Left ventricle myocardium superior (tissue), 1 donor: ENCODE measurements at places on chromosomes 11 and 22. TPM values are rescaled to one million over a fixed set of nuclear protein-coding genes. Genes with fewer than 3 reads are reported as not detected.

GRCh38 chr22:35491908-35492380 lies 48.7 kb upstream of the RASD2 start:
- DNase-seq, result no peak

DNA sequence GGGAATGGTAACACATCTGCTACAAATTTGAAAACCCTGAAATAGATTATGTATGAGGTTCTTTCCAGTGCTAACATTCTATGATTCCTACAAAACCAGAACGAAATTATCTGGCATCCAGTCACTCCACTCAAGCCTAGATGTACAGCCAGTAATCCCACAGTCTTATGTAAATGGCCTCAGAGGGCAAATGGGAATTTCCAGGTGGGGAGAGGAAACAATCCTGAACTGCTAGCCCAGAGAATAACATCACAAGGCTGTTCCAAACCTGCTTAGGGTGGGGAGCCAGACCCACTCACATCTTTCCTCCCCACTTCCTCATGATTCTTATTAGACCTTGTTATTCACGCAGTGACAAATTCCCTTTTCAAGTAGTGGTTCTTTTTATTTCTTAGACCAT lies 3.5 kb downstream of the FIBIN start:
- DNase-seq, result no peak

DNA sequence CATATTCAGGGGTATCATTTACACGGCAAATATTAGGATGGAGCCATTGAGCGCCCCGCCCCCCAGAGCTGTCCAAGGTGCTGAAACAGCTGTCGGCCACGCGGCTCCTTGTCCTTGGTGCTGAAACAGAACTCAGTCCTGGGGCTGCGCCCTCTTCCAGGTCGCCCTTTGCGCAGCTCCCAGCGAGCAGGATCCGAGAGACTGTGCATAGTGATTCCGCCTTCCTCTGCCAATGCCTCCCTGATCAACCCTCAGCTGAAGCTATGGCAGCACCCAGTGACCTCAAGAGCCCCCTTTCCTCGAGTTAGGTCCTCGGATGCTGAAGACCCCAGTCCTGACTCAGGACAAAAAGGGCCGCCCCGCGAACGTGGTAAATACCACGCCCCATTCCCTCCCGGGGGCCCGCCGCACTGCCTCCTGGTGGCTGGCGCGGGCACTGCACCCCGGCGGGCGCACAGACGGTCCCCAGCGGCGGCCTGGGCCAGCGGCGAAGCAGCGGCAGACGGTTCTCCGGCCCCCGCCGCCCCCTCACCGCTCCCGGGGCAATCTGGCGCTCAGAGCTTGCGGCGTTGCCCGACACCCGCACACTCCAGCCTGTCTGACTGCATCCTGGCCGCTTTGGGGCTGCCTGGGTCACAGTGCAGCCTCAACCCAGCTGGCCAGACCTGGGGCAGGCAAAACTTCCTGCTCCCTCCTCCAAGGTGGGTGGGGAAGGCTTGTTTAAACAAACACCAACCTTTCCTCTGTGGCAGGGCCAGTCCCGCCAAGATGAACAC lies 13.4 kb downstream of the SYT7 start:
- DNase-seq, result peak; percentile 85

DNA sequence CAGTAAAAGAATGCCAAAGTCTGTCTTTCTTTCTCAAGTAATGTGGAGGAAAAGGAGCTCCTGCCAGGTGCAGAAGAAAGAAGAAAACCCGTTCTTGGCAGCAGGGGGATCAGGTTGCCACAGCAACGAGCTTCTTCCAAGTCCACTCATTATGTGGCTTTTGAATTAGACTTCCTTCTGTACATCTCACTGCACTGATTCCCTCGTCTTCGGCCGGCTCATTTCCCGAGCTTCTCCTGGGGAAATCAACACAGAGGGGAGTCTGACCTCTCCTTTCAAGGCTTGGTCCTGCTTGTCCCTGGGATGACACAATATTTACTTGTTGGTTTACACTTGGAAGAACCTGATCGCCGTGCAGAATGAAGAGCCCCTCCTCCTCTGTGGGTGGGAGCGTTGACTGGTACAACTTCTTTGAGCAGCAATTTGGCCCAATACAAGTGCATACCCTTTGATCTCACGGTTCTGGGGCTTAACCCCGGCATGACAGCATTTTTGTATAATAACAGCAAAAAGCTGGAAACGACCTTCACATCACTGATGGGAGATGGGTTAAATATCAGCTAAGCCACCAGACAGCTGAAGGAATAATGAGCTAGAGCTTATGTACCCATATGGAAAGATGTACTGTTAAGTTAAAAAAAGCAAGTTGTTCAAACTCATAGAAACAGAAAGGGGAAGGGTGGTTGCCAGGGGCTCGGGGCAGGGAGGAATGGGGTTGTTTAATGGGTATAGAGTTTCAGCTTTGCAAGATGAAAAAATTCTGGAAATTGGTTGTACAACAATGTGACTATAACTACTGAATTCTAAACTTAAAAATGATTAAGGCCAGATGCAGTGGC lies 35.4 kb downstream of the MCHR1 start:
- DNase-seq, result no peak

GRCh38 chr22:36225333-36225922 lies 13.9 kb downstream of the APOL2 start:
- no peak for DNase-seq

GRCh38 chr11:107385361-107385981 lies 72.2 kb downstream of the CWF19L2 start:
- no peak for DNase-seq

Gene USP2
- total RNA-seq, result 173 TPM

- no peak for DNase-seq
These were observed 299.8 kb upstream of the SYN3 start for GRCh38 chr22:33357981-33358399.

GRCh38 chr11:2096011-2096918 lies 42.9 kb downstream of the IGF2 start:
- no peak for DNase-seq

GRCh38 chr22:43825651-43826050 lies 13.5 kb upstream of the EFCAB6 start:
- no peak for DNase-seq

DNA sequence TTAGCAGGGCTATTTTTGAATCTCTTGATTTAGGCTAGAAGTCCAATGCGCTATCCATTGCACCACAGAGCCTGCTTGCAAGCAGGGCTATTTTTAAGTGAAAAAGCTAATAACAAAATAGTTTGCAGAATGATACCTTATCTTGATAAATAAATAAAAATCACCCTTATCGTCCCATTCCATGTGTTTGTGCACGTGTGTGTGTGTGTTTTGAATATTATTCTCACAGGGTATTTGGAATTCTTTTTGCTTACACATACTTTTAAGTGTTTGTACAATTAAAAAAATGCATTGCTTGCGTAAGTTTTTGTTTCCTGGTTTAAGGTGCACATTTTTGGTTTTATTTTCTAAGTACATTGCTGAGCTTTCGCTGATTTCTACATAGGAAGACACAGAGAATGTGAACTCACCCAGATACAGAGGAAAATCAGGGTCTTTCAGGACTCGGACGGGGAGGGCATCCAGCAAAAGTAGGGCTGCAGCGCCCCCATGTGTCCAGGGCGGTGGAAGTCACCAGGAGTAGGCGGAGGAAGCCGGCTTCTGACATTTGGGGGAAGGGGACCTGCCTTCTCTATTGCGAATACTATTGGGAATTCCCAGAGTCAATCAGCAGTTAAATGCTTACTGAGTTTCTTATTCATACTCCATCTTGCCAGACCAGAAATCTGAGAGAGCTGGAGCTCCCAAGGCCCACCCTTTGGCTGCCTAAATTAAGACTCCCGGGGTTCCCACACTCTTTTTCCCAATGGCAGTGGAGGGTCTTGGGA lies 27.3 kb downstream of the SLC1A2 start:
- peak; percentile 86 for DNase-seq

DNA sequence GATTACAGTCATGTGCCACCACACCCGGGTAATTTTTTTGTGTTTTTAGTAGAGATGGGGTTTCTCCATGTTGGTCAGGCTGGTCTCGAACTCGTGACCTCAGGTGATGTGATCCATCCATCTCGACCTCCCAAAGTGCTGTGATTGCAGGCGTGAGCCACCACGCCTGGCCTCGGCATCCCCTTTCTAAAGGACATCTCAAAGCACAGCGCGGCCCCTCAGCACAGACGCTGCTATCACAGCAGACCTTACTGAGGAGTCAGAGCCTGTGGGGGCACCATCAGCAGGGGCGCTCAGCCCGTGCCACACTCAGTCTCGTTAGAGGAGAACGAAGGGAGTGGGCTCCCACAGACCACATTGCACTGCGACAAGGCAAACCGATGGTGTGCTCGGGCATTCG lies 19.4 kb downstream of the CELSR1 start:
- DNase-seq, result peak; percentile 14

DNA sequence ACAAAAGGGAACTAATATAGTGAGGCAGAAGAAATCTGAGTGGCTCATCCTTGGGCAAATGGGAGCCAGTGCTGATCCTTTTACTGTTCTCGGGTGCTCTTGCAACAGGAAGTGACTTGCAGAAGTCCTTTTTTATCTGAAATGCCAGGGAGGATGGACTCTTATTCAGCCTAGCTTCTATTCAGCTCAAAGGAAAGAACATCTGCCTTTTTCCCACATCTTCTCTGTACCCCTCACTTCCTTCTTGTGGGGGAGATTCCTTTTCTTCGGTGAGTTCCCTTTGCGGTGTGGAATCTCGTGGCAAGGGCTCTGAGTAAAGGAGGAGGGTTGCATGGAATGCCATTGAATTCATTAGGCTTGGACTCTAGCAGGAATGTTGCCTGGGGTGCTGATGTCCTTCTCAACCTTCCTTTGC lies 76.2 kb downstream of the ZBTB16 start:
- DNase-seq, result no peak

Gene CCDC15
- total RNA-seq, result 0.25 TPM

DNA sequence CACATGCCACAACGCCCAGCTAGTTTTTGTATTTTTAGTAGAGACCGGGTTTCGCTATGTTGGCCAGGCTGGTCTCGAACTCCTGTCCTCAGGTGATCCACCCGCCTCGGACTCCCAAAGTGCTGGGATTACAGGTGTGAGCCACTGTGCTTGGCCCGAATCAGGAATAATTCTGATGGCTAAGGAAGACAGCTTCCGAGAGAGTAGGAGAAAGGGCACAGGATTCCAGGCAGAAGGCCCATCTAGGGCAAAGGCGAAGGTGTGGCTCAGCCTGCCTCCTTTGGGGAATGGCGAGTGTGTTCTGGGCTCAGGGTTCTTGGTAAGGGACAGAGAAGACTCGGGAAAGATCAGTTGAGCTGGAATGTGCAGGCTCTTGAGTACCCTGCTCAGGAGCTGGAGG lies 1.6 kb upstream of the SYCE3 start:
- no peak for DNase-seq

Gene APOBEC3H
- 0.40 TPM for total RNA-seq

- no peak for DNase-seq
These were observed 6.3 kb downstream of the RCOR2 start for GRCh38 chr11:63910675-63911074.

GRCh38 chr11:119661226-119661625 lies 67.8 kb downstream of the NECTIN1 start:
- DNase-seq, result peak; percentile 6

DNA sequence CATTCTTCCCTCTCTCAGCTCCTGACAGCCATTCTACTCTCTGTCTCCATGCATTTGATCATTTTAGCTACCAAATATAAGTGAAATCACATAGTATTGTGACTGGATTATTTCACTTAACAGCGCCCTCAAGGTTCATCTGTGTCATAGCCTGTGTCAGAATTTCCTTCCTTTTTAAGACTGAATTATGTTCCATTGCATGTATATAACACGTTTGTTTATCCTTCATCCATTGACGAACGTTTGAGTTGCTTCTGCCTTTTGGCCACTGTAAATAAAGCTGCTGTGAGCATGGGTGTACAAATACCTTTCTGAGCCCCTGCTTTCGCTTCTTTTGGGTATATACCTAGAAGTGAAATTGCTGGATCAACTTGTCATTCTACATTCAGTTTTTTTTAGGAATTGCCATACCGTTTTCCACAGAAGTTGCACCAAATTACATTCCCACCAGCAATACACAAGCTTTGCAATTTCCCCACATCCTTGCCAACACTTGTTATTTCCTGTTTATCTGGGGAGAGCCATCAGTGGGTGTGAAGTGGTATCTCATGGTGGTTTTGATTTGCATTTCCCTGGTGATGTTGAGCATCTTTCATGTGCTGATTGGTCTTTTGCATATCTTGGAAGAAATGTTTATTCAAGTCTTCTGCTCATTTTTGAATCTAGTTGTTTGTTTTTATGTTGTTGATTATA lies 17.5 kb downstream of the GLB1L2 start:
- no peak for DNase-seq

DNA sequence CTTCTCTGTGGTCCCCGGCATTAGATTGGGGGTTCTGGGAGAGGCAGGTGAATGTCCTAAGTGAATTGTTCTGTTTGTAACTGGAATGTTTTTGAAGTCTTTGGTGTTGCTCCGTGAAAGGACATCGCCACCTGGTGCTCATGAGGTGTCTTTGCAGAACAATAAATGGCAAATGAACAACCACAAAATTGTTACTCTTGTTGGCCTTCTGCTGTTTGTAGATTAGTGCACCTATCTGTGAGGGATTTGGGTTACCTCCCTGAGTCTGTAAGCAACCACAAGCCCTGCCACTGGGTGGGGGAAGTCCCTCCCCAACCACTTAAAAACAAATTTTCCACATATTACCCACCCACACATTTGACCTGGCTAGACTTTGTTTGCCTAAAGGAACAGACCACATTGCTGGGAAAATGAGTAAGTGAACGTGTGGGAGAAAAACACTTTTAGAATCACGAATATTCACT lies 4.7 kb downstream of the MPEG1 start:
- DNase-seq, result no peak

DNA sequence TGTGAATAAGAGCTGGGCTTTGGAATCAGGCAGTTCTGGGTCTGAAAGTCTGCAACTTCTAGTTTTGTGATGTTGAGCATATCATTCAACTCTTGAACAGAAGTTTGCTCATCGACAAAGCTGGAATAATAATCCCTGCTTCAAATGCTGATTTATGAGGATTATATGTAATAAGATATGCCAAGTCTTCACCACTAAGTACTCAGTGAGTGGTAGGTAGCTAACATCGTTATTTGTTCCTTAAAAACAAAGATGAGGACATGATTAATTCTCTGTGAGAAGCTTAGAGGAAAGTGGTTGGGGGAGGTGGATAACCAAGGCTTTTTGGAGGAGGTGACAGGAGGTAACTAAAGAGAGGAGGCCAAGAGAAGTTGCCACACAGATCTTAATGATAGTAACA lies 96.5 kb downstream of the ME3 start:
- no peak for DNase-seq

DNA sequence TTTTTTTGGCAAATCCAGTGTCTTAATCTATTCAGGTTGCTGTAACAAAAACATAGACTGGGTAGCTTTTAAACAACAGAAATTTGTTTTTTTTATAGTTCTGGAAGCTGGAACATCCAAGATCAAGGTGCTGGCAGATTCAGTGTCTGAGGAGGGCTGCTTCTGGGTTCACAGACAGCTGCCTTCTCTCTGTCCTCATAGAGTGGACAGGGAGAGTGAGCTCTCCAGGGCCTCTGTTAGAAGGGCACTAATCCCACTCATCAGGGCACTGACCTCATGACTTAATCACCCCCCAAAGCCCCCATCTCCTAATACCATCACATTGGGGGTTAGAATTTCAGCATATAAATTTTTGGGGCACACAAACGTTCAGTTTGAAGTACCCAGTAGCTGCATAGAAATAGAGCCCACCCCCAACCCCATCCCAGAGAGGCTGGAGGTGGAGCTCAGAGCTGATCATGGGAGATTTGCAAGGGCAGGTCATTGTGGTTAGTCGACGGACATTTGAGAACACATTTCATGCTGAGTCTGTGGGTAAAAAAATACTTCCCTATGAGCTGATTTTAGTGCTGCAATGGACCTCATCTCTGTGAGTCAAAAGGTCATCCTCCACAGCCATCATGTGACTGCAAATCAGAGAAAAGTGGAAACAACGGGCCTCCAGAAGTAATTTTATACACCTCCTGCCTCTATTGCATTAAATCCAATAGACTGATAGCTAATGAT lies 203.1 kb upstream of the CADM1 start:
- DNase-seq, result no peak

Gene APOA4
- not detected for total RNA-seq

Gene KCTD14
- 0.15 TPM for total RNA-seq

Gene SEPTIN3
- 0.22 TPM for total RNA-seq
